ENCODE measurements at places on chromosomes 4 and X.

GRCh38 chrX:17496407-17496806 is 121.4 kb downstream of the NHS start:
- no peak for DNase-seq

DNA sequence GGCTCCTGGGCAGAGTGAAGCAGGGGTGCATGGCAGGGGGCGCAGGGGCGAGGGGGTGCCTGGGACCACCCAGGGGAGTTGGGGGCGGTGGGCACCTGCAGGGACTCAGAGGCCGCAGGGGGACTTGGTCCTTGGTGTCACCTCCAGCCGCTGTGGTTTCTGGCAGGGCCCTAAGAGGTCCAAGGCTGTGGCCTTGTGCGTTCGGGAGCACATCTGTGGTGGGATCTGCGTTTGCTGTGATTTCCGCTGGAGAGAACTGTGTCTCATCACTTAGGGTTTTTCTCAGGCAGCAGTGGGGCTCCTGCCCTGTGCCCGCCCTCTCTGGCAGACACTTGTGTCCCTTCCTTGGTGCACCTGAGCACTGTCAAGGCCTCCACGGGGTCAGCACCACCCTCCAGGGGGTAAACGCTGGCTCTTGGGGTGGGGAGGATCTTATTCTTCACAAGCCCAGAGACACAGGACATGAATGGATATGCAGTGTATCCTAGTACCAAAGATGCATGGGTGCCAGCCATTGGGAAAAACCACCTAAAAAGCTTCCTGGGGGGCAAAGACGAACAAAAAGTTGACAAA is 66.5 kb downstream of the ACOX3 start:
- DNase-seq = no peak

- no peak for DNase-seq
Measured at GRCh38 chrX:40121618-40122017, 23.9 kb upstream of the BCOR start.

GRCh38 chrX:24294619-24295018 is 19.2 kb downstream of the SUPT20HL2 start:
- DNase-seq = no peak
